ENCODE measurements at places on chromosomes 6 and 20.

DNA sequence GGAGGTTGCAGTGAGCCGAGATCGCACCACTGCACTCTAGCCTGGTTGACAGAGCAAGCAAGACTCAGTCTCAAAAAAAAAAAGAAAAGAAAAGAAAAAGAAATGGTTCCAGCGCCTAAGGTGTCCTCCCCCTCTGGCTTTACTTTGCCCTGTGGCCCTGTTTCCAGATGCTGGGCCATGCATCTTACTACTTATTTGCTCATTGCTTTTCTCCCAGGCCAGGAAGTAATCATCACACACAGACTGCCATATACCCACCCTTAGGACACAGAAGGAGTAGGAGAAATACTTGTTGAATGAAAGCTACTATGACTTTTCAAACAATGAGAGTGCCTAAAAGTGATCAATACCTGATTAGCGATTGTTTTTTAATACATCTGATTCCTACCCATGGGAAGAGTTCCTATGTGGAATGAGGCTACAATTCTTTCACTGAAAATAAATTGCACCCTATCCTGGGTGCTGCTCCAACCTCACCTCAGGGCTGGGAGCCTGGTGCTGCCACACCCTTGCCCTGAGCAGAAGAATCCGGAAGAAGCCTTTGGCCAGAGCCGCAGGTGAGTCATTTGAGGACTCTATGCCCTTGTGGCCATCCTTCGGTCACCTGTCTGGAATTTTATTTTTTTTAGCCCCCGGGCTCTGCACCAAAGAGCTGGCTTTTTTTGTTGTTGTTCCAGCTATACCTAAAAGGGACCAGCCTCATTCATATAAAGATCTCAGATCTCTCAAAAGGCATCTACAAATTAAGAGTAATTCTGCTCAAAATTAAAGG lies 22.7 kb upstream of the TFAP2C start:
- ATAC-seq = no peak

DNA sequence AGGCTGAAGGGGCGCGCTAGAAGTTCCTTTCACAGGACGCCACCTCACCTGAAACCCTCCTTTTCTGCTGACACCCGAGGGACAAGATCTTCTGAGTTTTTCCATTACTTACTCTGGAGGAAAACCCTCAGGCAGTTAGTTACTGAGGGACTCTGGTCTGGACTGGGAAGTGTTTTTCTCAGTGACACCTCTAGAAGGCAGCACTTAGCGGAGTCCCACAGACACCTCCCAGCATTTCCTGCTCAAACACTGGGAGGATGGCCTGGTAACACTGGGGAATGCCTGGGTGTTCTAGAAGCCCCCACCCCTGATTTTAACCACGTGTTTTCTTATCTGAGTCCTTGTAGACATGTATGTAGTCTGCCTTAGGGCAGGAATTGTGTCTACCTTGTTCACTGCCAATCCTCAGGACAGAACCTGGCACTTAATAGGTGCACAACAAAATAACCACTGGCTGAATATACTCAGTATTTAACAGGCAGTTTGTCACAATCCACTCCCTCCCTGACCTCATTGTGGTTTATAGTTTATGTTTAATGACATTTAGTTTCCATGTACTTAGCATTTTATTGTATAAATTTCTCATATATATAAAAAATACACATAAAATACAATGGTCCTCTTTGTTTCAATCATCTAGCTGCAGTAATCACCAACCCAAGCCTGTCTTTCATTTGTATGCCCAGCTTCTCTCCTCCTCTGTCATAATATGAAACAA lies 4.8 kb downstream of the GSTA3 start:
- ATAC-seq = peak; percentile 67

- ATAC-seq = peak; percentile 54
These were observed 35.1 kb upstream of the TSPYL1 start for GRCh38 chr6:116314878-116315277.

- peak; percentile 25 for ATAC-seq
These were observed 482.7 kb upstream of the JARID2 start for GRCh38 chr6:14763139-14763538.

GRCh38 chr20:17966432-17967310 lies 1.9 kb downstream of the SNX5 start:
- ATAC-seq = no peak

DNA sequence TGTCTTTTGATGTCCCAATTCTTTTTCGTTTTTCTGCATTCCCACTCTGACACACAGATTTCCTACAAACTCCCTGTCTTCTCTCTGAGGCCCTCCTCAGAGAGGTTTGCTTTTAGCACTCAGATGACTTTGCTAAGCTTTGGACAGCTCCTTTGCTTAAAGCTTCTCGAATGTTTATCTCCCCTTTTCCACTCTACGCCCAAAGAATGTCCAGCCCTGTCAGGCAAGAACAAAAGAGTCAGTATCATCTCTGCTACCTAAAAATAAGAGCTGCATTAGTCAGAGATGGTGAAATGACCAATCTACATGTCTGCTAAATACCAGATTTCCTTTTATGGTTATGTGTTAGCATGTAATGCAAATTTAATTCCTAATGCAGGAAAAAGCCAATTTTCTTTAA lies 56.8 kb downstream of the PREP start:
- ATAC-seq = peak; percentile 37
